Epithelial cell of esophagus (primary cell): ENCODE measurements at places on chromosomes 5 and 9.

DNA sequence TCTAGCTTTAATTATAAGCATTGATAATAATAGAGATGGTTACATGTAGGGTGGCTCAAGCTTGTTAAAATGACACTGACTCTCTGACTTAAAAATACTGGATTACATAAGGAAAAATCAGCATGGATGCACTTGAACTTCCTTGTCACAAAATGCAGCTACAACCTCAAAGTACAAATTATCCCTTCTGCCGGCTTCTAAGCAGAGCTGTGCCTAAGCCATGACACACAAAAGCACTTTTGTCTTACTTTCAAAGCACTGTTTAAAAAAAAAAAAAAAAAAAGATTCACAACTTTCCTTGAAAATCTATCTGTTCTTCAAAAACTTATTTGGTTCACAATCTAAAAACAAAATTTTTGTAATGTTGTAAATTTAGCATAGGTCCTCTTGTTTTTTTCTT, 36.4 kb upstream of the ZFAND5 start:
- no peak for DNase-seq

DNA sequence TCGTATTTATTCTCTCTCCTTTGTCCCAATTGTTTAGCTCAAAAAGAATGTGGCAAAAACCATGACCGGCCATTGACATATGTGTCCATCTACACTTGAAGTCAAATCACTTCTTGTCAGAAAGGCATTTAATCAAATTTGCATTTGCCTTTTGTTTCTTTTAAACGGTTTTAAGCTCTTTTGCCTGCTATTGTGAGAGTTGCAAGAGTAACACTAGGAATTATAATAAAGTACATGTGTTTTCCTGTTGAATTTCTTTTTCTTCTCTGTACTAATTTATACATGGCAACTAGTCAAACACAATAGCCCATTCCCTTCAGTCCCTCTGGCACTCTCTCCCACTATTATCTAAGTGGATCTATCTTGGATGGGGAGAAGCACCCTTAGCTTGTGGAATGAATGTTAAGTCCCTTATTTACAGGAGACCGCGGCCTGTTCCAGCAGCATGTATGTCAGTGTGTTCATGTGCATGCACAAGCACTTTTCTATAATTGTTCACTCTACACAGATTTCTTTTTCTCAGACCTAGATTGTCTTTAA, 3.2 kb downstream of the ADAMTSL1 start:
- DNase-seq: no peak

GRCh38 chr5:175444060-175444904, at the start of gene DRD1:
DRD1 (minus strand) TSS chr5:175444182; CDS start chr5:175443099, 1,083 bp downstream.
- peak; percentile 31 for DNase-seq

DNA sequence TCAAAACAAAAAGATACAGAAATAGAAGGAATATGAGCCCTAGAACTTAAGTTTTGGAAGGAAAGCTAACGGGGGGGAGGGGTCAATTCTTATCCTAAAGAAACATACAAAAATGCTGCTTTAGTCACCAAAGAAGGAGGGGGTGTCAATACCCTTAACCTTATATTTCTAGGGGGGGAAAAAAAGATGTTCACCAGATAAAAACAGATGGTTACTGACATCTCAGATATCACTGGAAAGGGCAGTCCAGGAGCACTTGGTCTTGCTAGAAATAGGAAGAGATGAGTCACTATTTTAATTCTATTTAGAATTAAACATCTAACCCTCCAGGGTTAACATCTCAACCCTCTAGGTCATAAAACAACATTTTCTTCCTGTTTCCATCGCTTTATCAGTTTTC, 1.7 kb downstream of the DIAPH1 start:
- no peak for DNase-seq

- DNase-seq: no peak
Measured at GRCh38 chr5:168736281-168736831, 157.2 kb upstream of the PANK3 start.

DNA sequence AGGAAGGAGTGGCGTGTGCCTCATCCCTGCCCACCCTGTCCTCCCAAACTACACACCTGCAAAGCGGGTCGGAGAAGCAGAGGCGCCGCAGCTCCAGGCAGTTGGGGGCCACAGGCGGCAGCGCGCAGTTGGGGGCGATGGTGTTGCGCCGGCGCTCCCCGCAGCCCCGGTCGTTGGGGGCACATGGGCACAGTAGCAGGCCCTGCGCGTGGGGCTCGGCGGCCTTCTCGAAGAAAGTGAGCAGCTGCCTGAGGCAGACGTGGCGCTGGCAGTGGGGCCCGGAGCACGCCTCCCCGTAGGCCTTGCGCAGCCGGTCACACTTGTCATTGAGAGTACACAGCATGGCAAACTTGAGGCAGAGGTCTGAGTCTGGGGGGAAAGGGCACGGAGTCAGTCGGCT, 16.8 kb downstream of the GFRA3 start:
- DNase-seq: no peak

DNA sequence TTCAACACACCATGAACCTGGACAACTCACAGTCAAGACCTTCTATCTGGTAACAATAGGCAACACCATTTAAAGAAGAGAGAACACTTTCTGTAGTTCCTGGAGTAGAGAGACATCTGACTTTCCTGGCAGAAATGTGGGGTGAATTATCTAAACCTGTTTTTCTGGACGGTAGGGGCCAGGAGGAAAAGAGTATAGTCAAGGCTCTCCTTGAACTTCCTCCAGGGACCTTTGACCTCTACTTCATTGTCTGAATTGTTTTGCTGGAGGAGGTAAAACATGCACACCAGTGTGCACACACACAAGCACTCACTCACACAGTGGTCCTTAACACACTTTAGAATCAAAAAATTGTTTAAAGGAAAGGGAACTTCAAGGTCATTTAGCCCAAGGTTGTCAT, 13.2 kb downstream of the S100Z start:
- peak; percentile 17 for DNase-seq

DNA sequence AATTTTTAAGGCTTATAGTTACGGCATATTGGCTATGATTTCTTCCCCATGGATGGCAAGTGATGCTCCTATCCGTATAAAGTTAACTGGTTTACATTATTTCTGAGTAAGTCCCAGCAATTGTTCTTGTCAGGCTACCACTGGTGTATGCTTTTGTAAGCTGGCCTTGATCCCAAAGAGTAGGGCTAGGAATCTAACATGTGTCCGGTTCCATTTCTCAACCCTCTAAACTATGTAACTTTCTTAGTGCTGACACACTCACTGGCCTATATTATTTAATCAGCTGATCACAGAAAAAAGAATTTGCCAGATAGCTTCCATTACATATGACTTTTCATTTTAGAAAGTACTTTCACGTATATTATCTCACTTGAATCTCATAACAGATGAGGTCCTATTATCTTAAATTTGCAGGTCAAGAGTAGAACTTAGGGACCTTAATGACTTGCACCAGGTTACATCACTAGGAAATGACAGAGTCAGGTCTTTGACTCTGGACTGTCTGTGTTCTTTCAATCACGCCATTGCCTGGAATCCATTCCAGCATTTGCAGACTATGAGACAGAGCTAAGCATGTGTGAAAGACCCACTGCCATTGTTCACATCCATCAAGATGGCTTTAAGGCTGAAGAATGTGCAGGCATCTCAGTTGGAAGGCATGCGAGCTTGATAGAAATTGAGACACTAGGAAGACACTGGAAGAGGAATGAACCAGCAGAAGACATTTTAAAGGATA, 362.9 kb downstream of the ARRDC3 start:
- no peak for DNase-seq

DNA sequence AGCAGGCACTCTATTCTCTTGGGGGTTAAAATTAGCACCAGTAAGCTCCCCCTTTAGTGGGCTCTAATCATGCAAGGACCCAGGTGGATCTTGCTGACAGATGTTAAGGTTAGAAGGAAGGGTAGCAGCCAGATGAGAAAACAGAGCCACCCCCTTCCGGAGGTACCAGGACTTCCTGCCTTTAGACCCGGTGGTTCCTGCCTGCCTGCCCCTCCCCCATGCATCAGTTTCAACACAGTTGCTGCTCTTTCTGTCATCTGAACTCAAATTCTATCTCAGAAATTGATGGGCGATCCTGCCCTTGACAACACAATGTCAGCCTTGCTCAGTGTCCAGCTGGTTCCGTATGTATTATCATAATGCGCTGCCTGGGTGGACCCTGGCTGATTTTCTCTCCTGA, 287.3 kb downstream of the EBF1 start:
- DNase-seq: no peak

GRCh38 chr5:82765765-82766164, 311.4 kb downstream of the TMEM167A start:
- DNase-seq: no peak

GRCh38 chr5:69504036-69504435, 11.4 kb downstream of the OCLN start:
- DNase-seq: no peak

DNA sequence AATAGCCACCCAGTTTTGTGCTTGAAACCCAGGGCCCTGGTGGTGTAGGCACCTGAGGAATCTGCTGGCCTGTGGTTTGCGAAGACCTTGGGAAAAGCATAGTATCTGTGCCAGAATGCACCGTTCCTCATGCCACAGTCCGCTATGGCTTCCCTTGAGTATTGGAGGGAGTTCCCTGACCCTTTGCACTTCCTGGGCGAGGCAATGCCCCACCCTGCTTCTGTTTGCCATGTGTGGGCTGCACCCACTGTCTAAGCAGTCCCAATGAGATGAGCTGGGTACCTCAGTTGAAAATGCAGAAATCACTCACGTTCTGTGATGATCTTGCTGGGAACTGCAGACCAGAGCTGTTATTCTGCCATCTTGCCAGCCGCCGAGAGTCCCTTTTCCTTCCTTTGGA, 483.5 kb downstream of the AGTPBP1 start:
- DNase-seq: no peak

GRCh38 chr9:27088981-27089380, 20.0 kb upstream of the TEK start:
- no peak for DNase-seq
